Fibroblast of pulmonary artery (primary cell): ENCODE measurements at places on chromosomes 5 and 9.

- DNase-seq: peak; percentile 29
Measured at GRCh38 chr5:143086908-143087637, 316.4 kb downstream of the NR3C1 start.

- DNase-seq: peak; percentile 71
Measured at GRCh38 chr9:104905931-104906330, 22.0 kb downstream of the ABCA1 start.

DNA sequence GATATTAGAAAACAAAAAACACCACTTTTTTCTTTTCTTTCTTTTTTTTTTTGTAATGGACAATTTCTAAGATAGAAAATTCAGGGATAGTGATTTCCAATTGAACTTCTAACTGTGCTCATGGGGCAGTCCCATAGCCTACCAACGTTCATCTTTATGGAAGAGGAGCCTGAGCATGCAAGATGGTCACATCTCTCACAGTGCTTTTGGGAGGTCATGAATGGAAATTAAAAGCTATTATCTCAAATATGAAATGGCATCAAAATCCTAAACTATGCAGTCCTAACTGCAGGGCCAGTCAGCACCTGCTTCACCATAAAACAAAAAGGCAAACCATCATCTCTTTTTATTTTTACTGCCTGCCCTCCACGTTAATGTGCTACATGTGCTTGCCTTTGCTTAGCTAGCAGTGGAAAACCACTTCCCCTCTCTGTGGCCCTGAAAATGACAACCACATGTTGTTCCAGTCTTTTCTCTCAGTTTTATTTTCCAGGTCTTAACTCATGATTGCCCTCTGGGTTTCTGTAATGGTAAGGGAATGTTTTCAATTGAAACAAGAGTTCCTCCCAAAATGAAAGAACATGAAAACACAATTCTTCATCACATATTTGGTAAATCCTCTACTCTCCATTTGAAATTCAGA is 16.7 kb downstream of the IFNB1 start:
- DNase-seq: no peak

- DNase-seq: peak; percentile 6
Measured at GRCh38 chr5:61732369-61732768, 400.3 kb downstream of the ZSWIM6 start.

DNA sequence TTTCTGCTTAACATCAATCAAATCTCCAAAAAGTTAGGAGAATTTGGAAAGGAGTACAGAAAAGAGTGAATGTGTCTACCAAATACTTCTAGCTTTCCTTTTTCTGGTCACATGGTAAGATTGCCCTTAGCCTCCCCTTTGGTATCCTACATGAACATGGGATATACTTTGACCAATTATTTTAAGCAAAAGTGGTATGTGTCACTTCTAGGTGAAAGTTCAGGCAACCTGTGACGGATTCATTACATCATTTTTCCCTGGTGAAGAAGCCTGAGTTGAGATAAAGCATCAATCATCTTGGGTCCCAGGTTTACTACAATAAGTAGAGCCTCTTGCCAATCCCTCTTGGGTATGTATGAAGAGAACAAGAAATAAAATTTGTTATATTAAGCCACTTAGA is 419.2 kb downstream of the PDE4D start:
- DNase-seq: no peak

- DNase-seq: peak; percentile 79
Measured at GRCh38 chr5:64789457-64789856, 20.7 kb downstream of the CWC27 start.

DNA sequence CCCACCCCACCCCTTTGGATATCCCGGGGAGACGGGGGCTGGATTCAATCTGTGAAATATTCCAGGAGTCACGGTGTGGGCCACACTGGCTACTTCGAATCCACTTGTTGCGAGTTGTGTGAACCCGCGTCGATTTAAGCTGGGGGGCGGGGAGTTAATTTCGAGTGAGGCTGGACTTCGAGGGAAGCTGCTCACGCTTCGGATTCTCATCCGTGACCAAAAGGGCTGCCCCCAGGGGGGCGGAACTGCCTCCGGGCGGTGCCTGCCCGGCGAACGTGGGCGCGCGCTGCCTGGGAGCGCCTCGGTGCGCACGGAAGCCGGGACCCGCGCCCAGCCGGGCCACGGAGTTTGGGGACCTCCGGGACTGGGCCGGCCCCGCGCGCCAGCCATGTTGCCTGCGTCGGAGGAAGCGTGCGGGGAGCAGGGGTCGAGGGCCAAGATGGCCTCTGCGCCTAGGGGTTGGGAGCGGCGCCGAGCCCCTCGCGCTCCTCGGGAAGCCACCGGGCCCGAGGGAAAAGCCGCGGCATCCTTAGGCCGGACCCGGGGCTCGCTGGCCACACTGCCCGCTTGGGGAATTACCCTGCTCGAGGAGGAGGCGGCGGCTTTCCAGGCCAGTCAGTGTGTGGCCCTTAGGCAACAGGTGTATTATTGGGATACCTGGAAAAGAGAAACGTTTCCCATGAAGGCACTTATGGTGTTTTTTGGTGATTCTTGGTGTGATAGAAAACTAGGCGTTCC is 975 bp downstream of the OCLN start:
- no peak for DNase-seq
